ENCODE measurements at places on chromosomes 13 and 19. TPM values are rescaled to one million over a fixed set of nuclear protein-coding genes. Genes with fewer than 3 reads are reported as not detected.

GRCh38 chr13:26225896-26226617, 3.9 kb upstream of the RNF6 start:
- no peak for DNase-seq

DNA sequence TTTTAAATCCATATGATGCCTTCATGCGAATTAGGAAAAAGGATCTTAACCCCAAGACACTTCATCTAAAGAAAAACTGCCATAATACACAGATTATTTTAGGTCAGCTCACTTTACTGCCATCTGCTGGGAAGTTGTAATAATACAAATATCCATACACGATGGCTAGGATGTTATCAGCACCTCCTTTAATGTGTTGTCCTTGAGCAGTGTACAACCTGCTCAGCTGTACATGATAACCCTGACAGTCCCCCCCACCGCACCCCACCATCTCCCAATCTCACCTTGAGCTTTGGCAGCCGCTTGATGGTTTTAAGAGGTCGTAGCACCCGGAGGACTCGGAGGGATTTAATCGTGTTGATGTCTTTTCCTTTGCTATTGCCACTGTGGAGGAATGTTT, 112.2 kb downstream of the IER2 start:
- no peak for DNase-seq

DCT gene
- total RNA-seq = 0.05 TPM

GRCh38 chr13:97254816-97255215, 32.7 kb downstream of the MBNL2 start:
- DNase-seq = no peak

LYPD3 gene
- 1.1 TPM for total RNA-seq

DNA sequence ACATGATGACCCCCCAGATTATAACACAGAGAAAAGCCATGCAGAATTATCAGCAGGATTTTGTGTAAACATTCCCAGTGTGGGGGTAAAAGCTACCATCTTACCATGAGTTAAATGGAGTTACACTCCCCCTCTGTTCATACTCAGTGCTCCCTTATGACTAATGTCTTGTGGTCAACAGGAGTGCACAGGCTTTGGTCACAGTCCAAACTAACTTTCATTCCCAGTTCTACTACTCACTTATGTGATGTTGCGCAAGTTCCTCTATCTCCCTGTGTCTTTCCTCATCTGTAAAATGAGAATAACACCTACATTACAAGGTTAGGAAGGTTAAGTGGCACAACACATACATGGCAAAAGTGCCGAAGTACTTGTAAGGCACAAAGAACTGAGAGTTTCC, 277.9 kb downstream of the RBM26 start:
- no peak for DNase-seq

GRCh38 chr13:83215627-83216026, 666.6 kb downstream of the SLITRK1 start:
- DNase-seq = no peak

- peak; percentile 65 for DNase-seq
Observed at GRCh38 chr13:20160306-20161274, at the start of gene GJA3. Gene GJA3 (minus strand): TSS chr13:20161052. CDS start chr13:20143288, 17,764 bp downstream.

- no peak for DNase-seq
Observed at GRCh38 chr13:30711375-30711774, 24.0 kb upstream of the ALOX5AP start.

LIG4 gene
- total RNA-seq = 8.0 TPM

DNA sequence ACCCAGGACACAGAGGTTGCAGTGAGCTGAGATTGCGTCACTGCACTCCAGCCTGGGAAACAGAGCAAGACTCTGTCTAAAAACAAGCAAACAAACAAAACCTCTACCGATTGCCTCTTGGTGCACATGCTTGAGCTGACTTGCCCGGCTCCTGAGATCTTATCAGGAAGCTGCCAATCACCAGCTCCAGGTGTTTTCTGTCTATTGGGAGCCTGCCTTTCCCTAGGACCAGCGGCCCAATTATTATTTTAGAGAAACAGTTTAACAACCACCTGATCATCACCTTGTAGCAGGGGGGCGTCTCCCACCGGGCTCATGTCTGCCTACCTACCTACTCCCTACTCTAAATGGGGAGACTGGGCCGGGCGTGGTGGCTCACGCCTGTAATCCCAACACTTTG, 10.8 kb downstream of the CLEC4M start:
- no peak for DNase-seq

DKKL1 gene
- total RNA-seq = not detected

BICRA gene
- 17.6 TPM for total RNA-seq

- DNase-seq = no peak
Observed at GRCh38 chr19:14139944-14140343, 3.6 kb upstream of the ASF1B start.

NUDT15 gene
- total RNA-seq = 15.7 TPM

DNA sequence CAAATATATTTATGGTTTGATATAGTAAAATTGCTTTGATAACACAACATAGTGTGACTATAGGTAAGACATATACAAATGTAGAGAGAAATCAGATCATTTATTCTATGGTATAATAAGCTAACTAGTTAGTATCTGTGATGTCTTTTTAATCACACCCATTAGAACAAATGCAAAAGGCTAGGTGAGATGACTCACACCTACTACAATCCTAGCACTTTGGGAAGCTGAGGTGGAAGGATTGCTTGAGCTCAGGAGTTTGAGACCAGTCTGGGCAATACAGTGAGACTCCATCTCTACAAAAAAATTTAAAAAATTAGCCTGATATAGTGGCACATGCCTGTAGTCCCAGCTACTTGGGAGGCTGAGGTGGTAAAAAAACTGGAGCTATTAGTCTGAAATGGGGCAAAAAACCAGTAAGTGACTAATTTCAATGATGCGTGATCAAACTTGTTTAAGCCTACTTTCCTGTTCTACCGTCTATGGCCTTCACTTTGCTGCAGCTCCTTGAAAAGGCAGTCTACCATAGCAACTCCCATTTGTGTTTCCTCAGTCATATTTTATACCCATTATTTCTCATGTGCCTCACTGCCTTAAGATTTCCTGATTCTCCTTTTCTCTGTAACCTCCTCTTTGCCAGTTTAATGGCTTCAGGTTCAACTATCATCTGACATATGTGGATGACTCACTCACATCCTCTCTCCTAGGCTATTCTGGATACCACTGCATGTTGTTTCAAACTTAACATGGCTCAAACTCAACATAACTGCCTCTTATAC, 12.5 kb downstream of the ALG5 start:
- no peak for DNase-seq

- no peak for DNase-seq
Observed at GRCh38 chr19:7864690-7865074, 9.5 kb downstream of the PRR36 start.

- DNase-seq = peak; percentile 41
Observed at GRCh38 chr19:12899891-12900518, 9.0 kb downstream of the GCDH start.

VSTM1 gene
- not detected for total RNA-seq

KASH5 gene
- total RNA-seq = not detected

DNA sequence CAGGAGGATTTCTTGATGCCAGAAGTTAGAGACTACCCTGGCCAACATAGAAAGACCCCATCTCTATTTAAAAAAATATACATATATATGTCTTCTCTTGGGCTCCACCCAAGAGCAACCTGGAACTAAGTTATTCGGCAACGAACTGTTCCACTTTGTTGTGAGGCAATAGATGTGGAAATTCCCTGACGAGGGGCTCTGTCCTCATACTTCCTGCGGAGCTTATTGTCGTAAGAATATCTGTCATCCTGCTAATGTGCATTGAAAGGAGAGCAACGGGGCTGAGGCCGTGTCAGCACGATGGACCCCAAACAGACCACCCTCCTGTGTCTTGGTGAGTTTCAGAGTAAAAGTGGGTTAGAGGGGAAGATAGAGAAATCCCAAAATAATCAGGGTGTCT, at the start of gene FCAR:
Gene FCAR, plus strand, starts transcription at position 246 of the 400 bp plus-strand sequence. Its CDS starts 55 bp downstream, at position 301.
- no peak for DNase-seq
